ENCODE measurements at places on chromosomes 2 and 18.

DNA sequence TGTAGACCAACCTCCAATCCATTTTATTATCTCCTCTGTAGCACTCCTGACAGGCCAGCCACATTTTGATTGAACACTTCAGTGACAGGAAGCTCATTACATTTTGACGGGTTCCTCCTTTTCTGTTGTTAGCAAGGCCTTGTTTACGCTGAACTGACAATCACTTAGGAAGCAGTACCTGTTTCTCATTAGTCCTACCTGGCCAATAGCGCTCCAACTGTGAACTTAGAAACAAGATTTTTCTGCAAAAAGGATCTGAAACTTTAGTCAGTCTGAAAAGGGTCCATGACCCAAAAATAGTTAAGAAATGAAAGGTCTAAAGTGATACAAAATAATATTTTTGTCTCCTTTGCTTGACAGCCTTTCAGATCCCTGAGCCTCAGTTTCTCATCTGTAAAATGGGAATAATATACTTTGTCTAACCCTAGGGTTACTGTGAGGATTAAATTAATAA lies 119.6 kb upstream of the MSTN start:
- peak; percentile 20 for DNase-seq

- DNase-seq, result no peak
Observed at GRCh38 chr18:755506-755905, 43.1 kb upstream of the ENOSF1 start.

- no peak for DNase-seq
Observed at GRCh38 chr2:5528706-5529105, 163.5 kb upstream of the SOX11 start.

DNA sequence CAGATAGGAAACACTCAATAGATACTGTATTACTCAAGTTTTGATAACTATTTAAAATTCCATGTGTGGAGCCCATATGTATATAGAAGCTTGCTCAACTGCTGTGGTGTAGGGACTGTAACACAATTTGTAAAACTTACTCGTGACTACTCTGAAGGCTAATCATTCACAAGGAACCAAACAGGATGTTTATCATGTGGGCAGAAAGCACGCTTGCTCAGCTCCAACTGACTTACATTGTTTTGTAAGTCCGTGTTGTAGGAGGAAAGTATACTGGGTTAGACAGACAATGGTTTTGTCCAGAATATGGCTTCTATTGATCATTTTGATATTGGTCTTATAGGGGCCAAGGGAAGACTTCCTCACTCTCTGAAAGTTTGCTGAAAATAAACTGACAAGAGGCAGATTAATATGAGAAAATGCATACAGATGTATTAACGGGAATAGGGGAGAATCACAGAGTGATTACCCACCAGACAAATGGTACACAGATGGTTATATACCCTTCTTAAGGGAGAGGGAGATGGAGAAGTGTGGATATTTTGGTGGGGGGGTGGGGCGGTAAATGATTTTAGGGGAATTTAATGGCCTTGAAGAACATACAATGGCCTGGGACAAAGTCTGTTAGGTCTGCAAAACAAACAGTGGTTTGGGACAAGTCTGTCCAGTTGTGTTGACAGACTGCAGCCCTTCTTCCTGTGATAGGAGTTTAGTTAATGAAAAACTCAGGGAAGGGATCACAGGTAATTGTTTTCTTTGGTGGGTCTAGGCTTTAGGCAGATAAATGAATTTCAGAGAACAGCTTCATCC lies 259.3 kb upstream of the SP5 start:
- DNase-seq, result no peak

GRCh38 chr2:85032621-85033020 lies 61.7 kb downstream of the KCMF1 start:
- no peak for DNase-seq

DNA sequence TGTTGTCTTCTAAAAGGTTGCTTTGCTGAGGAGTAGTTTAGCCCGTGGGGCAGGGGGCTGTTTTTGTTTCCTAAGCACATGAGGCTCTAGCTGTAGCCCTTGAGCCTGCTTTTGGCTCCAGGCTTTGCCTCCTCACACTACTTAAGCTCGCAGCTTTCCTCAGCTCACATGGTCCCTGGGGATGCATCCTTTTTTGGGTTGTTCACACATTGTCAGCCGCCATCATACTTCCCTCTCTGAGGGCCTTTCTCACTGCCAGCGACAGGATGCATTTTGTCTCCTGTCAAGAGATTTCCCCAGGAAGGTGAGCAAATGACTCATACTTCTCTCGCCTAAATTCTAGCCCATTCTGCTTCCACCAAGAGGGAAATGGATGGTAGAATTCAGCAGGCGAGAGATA lies 279.5 kb upstream of the PKDCC start:
- DNase-seq, result no peak

DNA sequence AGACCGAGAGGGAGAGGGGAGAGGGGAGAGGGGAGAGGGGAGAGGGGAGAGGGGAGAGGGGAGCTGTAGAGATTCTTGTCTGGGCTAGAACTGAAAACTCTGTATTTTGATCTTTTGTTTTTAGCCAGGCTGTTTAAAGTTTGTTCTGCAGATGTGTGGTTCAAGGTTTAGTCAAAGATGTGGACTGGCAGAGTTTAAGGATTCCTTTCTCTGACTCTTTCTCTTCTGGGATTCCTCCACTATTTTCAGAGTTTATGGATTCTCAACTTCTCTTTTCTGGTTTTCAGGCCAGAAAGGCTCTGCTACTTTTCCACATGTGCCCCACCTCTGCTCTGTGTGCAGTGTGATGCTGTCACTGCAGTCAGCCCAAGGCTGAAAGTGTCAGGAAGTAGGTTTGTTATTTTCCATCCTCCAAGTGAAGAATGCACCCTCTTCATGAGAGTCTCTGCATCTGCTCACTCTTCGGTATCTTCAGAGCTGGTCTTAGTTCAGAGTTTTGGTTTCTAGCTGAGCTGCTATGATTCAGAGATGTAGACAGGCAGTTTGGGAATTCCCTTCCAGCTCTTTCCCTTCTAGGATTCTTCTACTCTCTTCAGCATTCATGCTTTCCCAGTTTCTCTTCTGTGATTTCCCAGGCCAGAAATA lies 130.9 kb upstream of the SMAD7 start:
- DNase-seq, result peak; percentile 47

DNA sequence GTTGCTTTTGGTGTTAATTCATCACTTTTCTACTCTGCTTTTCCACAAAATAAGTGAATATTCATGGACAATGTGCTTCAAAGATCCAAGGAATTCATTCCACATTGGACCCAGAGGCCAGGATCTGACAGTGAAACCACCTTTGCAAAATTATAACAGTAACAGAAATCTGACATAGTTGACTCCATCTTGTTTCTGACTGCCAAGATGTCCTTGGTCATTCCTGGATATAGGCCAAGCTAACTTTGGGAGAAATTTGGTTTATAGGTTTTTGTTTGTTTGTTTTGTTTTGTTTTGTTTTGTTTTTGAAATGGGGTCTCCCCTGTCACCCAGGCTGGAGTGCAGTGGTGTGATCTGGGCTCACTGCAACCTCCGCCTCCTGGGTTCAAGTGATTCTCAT lies 10.3 kb downstream of the MPPE1 start:
- no peak for DNase-seq
